ENCODE measurements at places on chromosomes 6 and 20. TPM values are rescaled to one million over a fixed set of nuclear protein-coding genes. Genes with fewer than 3 reads are reported as not detected.

Gene HLA-DOA
- total RNA-seq = 0.58 TPM

Gene CEP162
- 12.1 TPM for total RNA-seq

Gene EPPIN
- not detected for total RNA-seq

Gene PLAGL2
- total RNA-seq = 40.4 TPM

Gene IL17F
- not detected for total RNA-seq

Gene MCCD1
- total RNA-seq = not detected

Gene SLCO4A1
- total RNA-seq = 48.8 TPM

Gene CST4
- total RNA-seq = not detected

Gene SMAP1
- 23.7 TPM for total RNA-seq

Gene PI16
- not detected for total RNA-seq

Gene STMND1
- not detected for total RNA-seq

Gene ASIP
- not detected for total RNA-seq

Gene STK38
- total RNA-seq = 24.2 TPM

Gene GABRR2
- total RNA-seq = 0.67 TPM

Gene DHX16
- total RNA-seq = 44.7 TPM

Gene PRICKLE4
- 1.9 TPM for total RNA-seq

Gene DEFB121
- total RNA-seq = not detected

Gene GPR6
- not detected for total RNA-seq

Gene BFSP1
- 7.4 TPM for total RNA-seq

Gene IBTK
- total RNA-seq = 41.3 TPM

Gene SLC17A3
- not detected for total RNA-seq

Gene RAD21L1
- total RNA-seq = not detected

Gene FAM229B
- 11.6 TPM for total RNA-seq

Gene C6orf141
- 11.7 TPM for total RNA-seq

Gene CTAGE9
- total RNA-seq = not detected

Gene MYT1
- total RNA-seq = not detected

Gene RING1
- total RNA-seq = 43.3 TPM

Gene FAXC
- total RNA-seq = 7.8 TPM

Gene ZNF311
- 0.92 TPM for total RNA-seq

Gene NAA20
- 82.6 TPM for total RNA-seq

Gene CENPW
- total RNA-seq = 78.4 TPM

Gene BMP7
- total RNA-seq = 7.5 TPM

Gene UQCC2
- 124 TPM for total RNA-seq

Gene UBD
- total RNA-seq = not detected

Gene HMGCLL1
- total RNA-seq = not detected

Gene WFDC2
- total RNA-seq = not detected

Gene SLC4A11
- 1.1 TPM for total RNA-seq

Gene DDX43
- total RNA-seq = not detected

Gene BICRAL
- 6.9 TPM for total RNA-seq

Gene UNC5CL
- 1.2 TPM for total RNA-seq

Gene NKAIN2
- total RNA-seq = 1.2 TPM

Gene HLA-DRA
- total RNA-seq = not detected

Gene EIF2S2
- total RNA-seq = 142 TPM

Gene TMEM14B
- total RNA-seq = 94.6 TPM

Gene HAO1
- not detected for total RNA-seq

Gene SPACA1
- not detected for total RNA-seq

Measured in A673 (cell line).